Left ventricle myocardium inferior (tissue), 1 donor: ENCODE measurements at places on chromosomes 3 and 15. TPM values are rescaled to one million over a fixed set of nuclear protein-coding genes. Genes with fewer than 3 reads are reported as not detected.

KLHDC8B gene
- 92.5 TPM for total RNA-seq

- DNase-seq, result no peak
These were observed 272.4 kb downstream of the FOXP1 start for GRCh38 chr3:71310980-71311660.

GRCh38 chr3:127732303-127732702 is 59.6 kb downstream of the ABTB1 start:
- DNase-seq, result no peak

LRRFIP2 gene
- total RNA-seq, result 155 TPM

PLXND1 gene
- total RNA-seq, result 45.5 TPM

ADGRG7 gene
- total RNA-seq, result not detected

DNA sequence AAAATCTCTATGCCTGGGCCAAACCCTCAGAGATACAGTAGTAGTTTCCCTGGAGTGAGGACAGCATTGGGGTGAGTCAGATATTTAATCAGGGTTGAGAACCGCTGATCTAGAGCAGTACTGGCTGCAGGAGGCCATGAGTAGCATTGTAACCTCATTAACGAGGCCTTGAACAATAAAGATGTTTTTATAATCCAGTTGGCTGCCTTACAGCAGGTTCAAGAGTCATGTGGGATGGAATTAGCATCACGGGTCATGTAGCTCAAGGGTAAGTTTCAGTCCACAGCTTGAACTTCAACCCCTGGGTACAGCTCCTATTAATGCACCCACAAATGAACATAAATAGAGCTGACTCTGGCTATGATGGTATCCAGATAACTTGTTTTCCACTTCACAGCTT is 5.1 kb downstream of the HPS3 start:
- no peak for DNase-seq

RPUSD2 gene
- 12.0 TPM for total RNA-seq

ROBO1 gene
- total RNA-seq, result 7.1 TPM

BOC gene
- total RNA-seq, result 6.7 TPM

- no peak for DNase-seq
These were observed 78.8 kb downstream of the IL5RA start for GRCh38 chr3:3031326-3031725.

DNA sequence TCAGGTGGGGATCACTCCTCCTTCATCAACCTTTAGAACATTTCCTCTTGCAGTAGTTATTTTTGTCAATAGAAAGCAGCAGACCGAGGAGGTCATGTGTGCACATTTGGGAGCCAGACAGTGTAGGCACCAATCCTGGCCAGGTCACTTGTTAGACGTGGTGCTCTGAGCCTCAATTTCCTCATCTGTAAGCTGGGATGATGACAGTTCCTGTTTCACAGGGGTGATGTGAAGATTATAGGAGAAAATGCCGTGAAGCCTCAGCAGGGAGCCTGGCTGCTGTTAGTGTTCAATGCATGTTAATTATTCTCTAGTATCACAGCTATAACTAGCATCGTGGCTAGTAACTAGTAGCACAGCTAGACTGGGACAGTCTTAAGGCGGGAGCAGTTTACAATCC is 64.7 kb downstream of the ATP2B2 start:
- DNase-seq, result no peak

GRCh38 chr3:176631165-176631564 is 566.1 kb downstream of the TBL1XR1 start:
- no peak for DNase-seq

- no peak for DNase-seq
These were observed 48.4 kb upstream of the IP6K2 start for GRCh38 chr3:48765376-48765775.

DNA sequence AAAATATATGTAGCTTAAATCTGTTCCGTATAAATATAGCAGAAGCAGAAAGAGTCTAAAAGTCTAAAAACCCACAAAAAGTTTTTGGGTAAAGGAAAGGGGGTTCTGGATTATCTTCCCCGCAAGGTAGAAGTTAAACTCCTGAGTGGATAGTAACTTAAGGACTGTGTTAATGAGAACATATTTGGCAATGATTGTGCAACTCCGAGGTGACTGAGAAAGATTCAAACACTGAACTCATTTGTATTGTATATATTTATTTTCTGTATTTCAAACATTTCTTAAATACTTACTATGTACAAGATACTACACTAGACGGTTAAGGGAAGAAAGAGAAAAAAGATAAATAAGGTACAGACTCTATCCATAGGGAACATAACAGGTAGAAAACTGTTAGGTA is 72.7 kb upstream of the PPIB start:
- DNase-seq, result no peak

DNA sequence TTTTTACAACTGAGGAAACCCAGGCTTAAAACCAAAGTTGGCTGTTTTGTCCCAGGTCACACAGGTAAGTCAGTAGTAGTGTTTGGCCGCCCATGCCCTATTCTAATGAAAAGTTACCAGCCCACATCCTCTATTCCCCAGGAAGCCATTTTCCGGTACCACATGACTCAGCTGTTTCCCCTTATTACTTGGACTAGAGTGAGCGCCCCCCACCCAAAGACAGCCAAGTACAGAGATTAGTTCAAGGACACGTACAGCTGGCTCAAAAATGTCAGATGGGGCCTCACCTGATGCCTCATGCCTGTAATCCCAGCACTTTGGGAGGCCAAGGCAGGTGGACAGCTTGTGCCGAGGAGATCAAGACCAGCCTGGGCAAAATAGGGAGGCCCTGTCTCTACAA is 8.5 kb upstream of the KLHL6 start:
- DNase-seq, result no peak

GRCh38 chr15:100095541-100096247 is 246.1 kb downstream of the ADAMTS17 start:
- no peak for DNase-seq

GRCh38 chr15:72690938-72691337 is 4.9 kb downstream of the BBS4 start:
- DNase-seq, result no peak

- peak; percentile 46 for DNase-seq
These were observed 71.1 kb upstream of the XCR1 start for GRCh38 chr3:46098319-46098761.

DNA sequence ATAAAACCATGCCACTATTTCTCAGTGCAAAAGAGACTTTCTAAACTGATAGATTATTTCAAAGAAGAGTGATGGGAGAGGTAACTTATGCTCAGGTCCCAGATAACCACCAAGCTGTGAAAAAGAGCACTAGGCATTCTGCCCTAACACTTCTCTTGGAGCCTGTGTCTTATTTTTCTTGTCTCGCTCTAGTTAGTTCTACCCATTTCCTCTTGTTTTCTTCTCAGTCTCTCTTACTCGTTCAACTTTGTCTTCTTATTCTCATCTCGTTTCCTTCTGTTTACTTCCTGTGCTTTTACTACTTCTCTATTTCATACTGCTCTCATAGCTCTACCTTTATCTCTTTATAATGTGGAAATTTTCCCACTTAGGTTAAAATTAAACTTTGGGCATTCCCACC is 91.8 kb upstream of the CGNL1 start:
- DNase-seq, result no peak

GRCh38 chr3:62529230-62529629 is 155.9 kb upstream of the FEZF2 start:
- peak; percentile 34 for DNase-seq

- no peak for DNase-seq
These were observed 89.5 kb downstream of the ZMAT3 start for GRCh38 chr3:178982137-178982536.

GRCh38 chr3:58824285-58824684 is 157.7 kb upstream of the FAM3D start:
- DNase-seq, result peak; percentile 20

PAK6 gene
- 8.2 TPM for total RNA-seq
